Natural killer cell (primary cell): ENCODE measurements at places on chromosomes 11 and 22.
A peak's percentile ranks its signal among the peaks of the same experiment; 100 is the strongest.

- peak overlapping the region; percentile 83 for H3K27ac ChIP-seq
- no peaks in the 10 kb centered on the region for H3K27me3 ChIP-seq
- no peak for DNase-seq
These were observed 939 bp upstream of the SH3BP1 start for GRCh38 chr22:37638391-37639069.

DNA sequence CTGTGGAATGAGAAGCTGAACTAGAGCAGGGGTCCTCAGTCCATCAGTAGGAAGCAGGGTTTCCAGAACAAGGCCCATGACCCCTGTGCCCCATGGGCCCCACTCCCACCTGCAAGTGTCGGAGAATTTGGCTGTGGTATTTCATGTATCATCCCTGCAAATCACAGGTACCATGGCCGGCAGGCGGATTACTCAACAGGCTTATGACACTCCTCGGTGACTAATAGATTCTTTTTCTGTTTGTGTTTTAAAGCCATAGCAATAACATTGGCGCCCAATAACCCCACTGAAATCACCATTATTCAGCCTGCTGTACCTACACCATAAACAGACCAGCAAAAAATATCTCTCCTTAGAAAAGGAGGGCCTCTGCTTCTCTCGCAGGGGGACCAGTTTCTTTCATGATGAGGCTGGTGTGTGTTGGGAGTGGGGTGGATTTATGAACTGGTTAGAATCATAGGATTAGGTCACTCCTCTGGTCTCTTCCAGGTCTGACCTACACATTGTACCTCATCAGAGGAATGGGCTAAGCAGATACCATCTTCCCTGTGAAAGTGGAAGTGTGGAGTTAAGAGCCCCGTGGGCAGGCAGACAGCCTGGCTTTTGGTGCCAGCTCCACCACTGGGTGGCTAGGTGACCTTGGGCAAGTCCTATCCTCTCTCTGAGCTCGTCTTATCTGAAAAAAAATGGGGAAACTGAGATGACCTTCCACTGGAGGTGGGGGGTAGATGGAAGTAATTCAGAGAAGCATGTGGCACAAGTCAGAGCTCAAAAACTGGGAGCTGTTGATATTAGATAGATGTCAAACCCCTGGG is 60.2 kb upstream of the WNT11 start:
- no peak for DNase-seq
- H3K4me1 ChIP-seq: no peaks in the 10 kb centered on the region

GRCh38 chr11:17658211-17658610 is 61.2 kb upstream of the MYOD1 start:
- no peak overlapping the region for H3K27ac ChIP-seq
- H3K27me3 ChIP-seq: peaks cover 2% of the 10 kb centered on the region
- no peaks in the 10 kb centered on the region for H3K36me3 ChIP-seq
- H3K4me1 ChIP-seq: no peaks in the 10 kb centered on the region
- DNase-seq: no peak

- DNase-seq: no peak
- H3K4me1 ChIP-seq: peaks cover 1% of the 10 kb centered on the region
- no peak overlapping the region for H3K27ac ChIP-seq
- no peak overlapping the region for H3K4me3 ChIP-seq
- H3K36me3 ChIP-seq: peaks cover 51% of the 10 kb centered on the region
These were observed 9.6 kb downstream of the FRMD8 start for GRCh38 chr11:65395961-65396530.

- no peak overlapping the region for H3K4me3 ChIP-seq
- no peaks in the 10 kb centered on the region for H3K27me3 ChIP-seq
- H3K27ac ChIP-seq: no peak overlapping the region
- no peaks in the 10 kb centered on the region for H3K4me1 ChIP-seq
These were observed 597.2 kb downstream of the DLG2 start for GRCh38 chr11:85029964-85030363.

DNA sequence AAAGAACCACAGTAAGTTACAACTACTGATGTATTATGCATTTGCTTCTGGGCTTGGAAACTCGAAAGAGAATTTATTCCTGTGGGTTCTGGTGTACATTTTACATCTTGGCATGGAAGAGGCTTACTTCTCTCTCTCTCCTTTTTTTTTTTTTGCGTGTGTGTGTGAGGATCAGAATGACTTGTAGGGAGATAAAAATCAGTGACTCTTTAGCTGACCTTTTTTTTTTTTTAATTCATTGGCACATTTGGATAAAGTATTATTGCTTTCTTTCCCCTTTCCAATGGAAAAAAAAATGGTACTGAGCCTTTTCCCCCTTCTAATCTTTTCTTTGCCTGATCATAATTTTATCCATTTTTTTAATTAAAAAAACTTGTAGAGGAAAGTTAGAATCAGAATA is 43.5 kb downstream of the EXT2 start:
- no peak for DNase-seq
- H3K36me3 ChIP-seq: peaks cover 11% of the 10 kb centered on the region
- no peak overlapping the region for H3K4me3 ChIP-seq

GRCh38 chr11:1330473-1330872 is 21.0 kb upstream of the TOLLIP start:
- H3K4me1 ChIP-seq: peaks cover 5% of the 10 kb centered on the region
- H3K27ac ChIP-seq: no peak overlapping the region
- DNase-seq: no peak

DNA sequence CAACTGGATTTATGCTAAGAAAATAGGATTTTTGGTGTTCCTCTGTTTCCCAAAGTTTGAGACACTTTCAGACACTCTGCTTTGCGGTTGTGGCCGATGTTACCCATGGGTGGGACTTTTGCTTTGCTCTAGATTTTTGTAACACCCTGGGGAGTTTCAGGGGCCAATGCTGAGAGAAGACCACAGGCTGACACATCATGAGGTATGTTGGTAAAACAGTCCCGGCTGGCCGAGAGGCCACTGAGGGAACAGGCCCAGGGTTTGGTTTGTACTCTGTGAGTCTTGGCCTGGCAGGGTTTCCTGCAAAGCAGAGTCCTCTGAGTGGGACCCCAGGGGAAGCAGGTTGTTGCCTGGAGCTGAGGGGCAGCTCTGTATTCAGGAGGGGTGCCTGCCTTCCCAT is 78.5 kb upstream of the PITPNB start:
- DNase-seq: no peak
- H3K27ac ChIP-seq: no peak overlapping the region
- H3K36me3 ChIP-seq: no peaks in the 10 kb centered on the region
- H3K4me3 ChIP-seq: no peak overlapping the region

DNA sequence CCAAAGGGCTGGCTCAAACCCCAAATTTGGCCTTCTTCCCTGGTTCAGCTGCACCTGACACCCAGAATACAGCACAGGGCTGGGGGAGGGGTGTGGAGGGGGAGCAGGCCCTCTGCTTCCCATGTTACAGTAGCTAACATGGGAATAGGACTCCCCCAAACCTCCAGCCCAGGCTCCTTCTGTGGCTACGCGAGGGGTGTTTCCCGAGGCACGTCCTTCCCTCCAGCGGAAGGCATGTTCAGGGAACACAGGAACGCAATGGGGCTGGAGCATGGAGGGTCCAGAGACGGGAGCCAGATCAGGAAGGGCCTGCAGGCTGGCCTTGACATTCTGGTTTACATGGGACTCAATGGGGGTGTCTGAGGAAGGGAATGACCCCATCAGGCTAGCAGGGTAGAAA is 11.8 kb upstream of the IGLL1 start:
- H3K4me3 ChIP-seq: no peak overlapping the region
- no peaks in the 10 kb centered on the region for H3K27me3 ChIP-seq
- no peak overlapping the region for H3K27ac ChIP-seq
- no peaks in the 10 kb centered on the region for H3K36me3 ChIP-seq
- DNase-seq: no peak

GRCh38 chr11:57406337-57406904 is 16.0 kb upstream of the PRG2 start:
- H3K27ac ChIP-seq: no peak overlapping the region
- peaks cover 14% of the 10 kb centered on the region for H3K4me1 ChIP-seq
- no peaks in the 10 kb centered on the region for H3K27me3 ChIP-seq
- peaks cover 15% of the 10 kb centered on the region for H3K36me3 ChIP-seq

DNA sequence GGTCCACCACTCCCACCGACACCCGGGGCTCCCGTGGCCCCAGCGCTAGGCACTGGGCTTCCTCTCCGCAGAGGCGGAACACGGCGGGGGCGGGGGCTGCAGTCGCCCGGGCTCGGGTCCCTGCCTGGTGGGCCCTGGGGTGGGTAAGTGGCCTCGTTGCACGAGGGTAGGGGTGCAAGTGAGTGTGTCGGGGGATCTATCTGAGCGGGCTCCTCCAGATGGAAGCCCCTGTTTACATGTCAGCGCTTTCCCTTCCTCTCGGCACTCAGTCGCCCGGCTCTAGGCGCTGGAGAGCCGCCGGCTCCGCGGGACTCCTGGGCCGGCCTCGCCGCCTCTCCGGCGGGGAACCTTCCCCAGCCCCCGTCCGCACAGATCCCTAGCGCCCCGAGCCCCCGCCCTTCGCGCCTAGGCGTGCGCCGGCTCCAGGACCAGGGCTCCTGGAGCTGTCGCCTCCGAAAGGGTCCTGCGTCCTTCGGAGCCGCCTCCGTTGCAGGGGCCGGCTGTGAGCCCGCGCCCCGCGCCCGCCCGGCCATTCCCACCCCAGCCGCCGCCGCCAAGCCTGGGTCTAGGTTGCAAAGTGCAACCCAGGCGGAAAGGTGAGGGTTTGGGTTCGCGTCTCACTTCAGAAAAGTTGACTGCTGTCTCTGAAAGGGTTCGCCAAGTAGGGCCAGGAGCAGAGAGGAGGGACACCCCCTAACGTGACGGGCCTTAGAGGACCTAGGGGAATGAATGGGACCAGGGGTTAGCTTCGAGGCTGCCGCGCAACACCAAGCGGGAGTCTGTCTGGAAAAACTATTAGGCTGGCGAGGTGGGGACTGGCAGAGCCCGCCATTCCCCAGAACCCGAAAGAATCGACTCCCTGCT is 978 bp downstream of the FLI1 start:
- no peaks in the 10 kb centered on the region for H3K27me3 ChIP-seq
- H3K36me3 ChIP-seq: peaks cover 3% of the 10 kb centered on the region
- no peak for DNase-seq
- peak overlapping the region; percentile 89 for H3K4me3 ChIP-seq
- H3K4me1 ChIP-seq: peaks cover 50% of the 10 kb centered on the region

- H3K4me1 ChIP-seq: peaks cover 2% of the 10 kb centered on the region
- no peak overlapping the region for H3K4me3 ChIP-seq
- DNase-seq: no peak
- no peaks in the 10 kb centered on the region for H3K36me3 ChIP-seq
- no peak overlapping the region for H3K27ac ChIP-seq
- H3K27me3 ChIP-seq: no peaks in the 10 kb centered on the region
These were observed 19.4 kb downstream of the SYTL2 start for GRCh38 chr11:85791409-85791990.
